K562 (cell line): ENCODE measurements at places on chromosomes 1 and 21.

DNA sequence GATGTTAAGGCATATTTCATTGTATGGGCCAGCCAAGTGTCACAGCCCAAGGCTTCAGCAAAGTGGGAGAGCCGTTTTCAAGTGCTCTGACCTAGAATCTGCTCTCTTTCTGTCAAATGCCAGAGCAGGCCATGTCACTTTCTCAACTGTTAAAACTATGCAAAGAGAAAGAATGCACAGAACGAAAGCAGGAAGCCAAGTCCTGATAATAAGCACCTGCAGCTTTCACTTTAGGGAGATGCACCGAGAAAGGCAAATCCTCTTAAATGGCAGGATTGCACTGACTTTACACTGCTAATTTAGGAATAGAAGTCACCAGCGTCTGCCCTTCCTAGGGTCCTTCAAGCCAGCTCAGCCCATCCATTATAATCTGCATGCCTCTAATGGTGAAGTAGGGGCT is 49.2 kb upstream of the NTPCR start:
- DNase-seq: no peak

DNA sequence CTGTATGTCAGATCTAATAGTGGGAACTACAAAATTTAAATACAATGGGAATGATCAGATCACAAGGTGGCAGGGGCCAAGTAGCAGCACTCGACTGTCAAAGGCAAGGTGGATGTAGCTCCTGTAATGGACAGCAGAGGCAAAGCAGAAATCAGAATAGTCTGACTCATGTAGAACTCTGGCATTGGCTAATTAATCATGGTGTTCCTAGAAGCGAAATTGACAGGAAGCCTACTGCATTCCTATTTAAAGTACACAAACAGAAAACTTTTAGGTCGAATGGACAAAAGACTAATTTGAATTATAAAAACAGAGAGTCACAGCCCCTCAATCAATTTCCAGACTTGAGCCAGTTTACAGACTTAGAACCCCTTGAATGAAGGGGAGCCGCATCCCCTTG is 17.4 kb upstream of the IL12RB2 start:
- DNase-seq: no peak

DNA sequence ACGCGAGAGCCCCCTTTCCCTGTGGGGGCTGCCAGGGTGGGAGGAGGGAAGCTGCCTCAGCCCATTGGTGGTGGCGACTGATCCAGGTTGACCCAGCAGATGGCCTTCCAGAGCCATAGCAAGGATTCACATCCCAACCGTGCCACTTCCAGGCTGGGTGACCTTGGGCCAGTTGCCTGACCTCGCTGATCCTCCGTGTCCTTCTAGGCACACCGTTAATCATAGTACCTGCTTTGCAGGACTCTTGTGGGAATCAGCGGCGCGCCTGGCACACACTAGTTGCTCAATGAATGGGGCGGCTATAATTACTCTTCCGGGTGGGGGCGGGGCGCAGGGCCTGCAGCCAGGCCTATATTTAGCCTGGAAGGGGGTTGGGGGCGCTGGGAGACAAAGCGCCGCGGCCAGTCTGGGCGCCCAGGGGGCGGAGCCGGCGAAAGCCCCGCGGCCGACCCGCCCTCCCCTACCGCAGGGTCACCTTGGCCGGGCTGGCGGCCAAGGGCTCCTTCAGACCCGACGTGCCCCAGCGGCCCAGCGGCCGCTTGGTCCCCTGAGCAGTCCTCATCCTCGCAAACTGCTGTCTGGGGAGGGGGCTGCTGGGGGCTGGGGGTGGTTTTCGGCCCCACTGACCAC is 5.1 kb downstream of the HSPB7 start:
- peak; percentile 96 for DNase-seq

DNA sequence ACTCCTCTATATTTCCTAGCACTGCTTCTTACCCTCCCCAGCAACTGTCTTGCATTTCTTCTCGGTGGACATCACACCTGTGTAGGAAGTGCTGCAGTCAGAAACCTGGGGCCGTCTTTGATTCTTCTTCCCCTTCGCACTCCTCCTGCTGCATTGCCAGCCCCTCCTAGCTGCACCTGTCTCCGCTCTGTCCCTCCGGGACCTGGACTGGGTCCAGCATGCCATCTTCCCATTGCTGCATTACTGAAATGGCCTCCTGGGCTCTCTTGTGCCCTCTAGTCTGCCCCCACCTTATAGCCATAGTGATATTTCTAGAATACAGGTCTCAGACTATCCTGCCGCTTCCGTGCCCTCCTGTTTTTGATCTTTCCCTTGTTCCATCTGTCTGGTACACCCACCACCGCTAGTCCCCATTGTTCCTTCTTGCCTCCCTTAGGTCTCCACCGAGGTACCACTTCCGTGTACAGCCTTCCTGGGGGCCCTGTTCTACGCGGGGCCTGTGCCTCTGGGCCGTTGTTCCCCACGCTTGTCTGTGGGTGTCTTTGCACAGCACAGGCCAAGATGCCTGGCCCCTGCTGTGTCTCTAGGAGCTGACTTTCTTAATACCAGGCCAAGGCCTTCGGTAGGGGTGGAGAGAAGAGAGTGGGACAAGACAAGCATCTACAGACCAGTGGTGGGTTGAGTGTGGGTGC is 107.6 kb downstream of the GALNT2 start:
- no peak for DNase-seq
